AG20443 (cell line): ENCODE measurements at places on chromosomes 3 and 15.

GRCh38 chr3:61029194-61029593, 222.1 kb downstream of the FHIT start:
- DNase-seq, result no peak

DNA sequence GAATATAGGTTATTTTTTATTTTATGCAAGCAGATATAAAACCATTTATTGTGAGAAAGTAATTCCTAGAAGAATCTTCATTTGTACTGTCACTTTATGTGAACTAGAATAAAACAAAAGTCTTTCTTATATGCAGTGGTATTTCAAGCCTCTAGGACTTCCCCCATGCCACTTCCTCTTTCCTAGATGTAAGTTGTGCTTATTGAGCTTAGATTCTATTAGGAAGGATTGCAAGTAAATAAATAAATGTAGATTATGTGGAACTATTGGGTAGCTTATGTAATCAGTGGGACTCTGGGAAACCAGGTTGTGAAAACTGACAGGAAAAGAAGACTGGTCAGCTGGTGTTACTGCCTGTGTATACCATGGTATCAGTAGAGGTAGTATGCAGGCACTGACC, 169.7 kb downstream of the RSRC1 start:
- no peak for DNase-seq

DNA sequence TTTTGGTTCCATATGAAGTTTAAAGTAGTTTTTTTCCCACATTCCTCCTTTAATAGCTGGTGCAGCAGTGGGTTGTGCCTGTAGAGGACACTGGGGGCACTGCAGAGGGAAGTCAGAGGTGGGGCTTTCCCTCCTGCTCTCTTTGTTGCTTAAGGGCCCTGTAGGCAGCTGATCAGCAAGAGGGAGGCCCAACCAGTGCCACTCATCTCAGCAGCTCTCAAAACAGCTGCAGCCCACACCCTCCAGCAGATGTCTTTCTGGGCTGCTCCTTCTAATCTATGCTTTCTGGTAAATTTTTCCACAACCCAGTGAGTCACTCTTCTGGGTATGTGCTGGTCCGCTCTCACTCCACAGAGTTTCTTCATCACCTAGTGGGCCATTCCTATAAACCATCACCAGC, 263.8 kb downstream of the FEZF2 start:
- DNase-seq, result peak; percentile 92

DNA sequence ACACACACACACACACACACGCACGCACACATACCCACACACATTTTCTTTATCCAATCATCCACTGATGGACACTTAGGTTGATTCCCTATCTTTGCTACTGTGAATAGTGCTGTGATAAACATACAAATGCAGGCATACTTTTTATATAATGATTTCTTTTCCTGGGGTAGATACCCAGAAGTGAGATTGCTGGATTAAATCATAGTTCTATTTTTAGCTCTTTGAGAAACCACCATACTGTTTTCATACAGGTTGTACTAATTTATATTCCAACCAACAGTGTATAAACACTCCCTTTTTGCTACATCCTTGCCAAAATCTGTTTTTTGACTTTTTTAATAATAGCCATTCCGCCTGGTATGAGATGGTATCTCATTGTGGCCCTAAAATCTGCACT, 94.5 kb upstream of the GK5 start:
- DNase-seq, result no peak

- DNase-seq, result no peak
Measured at GRCh38 chr15:50137893-50138292, 18.9 kb upstream of the ATP8B4 start.

GRCh38 chr3:71505767-71506350, 77.7 kb downstream of the FOXP1 start:
- DNase-seq, result no peak

GRCh38 chr15:54884312-54884711, 312.4 kb downstream of the RSL24D1 start:
- DNase-seq, result no peak

GRCh38 chr3:57958642-57959422, 49.4 kb upstream of the FLNB start:
- DNase-seq, result peak; percentile 48

DNA sequence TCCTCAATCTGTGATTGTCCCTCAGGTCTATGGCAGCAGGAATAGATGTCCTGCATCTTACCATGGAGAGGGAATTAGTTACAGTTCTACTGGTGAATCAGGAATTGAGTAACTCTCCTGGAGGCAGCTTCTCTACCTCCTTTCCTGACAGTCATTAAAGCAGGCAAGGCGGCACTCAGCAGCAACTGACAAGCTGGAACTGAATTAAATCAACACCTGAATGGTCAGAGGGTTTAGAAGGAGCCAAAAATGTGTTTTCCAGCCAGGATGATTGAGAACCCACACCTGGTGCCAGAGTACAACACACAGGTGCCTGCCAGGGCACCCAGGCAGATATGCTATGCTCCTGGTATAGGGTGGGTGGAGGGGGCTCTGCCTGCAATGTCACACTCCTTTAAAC, 43.1 kb upstream of the TIPARP start:
- DNase-seq, result no peak

GRCh38 chr3:32105291-32106131, 909 bp upstream of the GPD1L start:
- DNase-seq, result no peak

- DNase-seq, result no peak
Measured at GRCh38 chr3:21017115-21017852, 733.7 kb downstream of the ZNF385D start.

- DNase-seq, result peak; percentile 26
Measured at GRCh38 chr3:197149-197827, 725 bp downstream of the CHL1 start.

- DNase-seq, result no peak
Measured at GRCh38 chr15:63072023-63072650, 29.6 kb downstream of the TPM1 start.

DNA sequence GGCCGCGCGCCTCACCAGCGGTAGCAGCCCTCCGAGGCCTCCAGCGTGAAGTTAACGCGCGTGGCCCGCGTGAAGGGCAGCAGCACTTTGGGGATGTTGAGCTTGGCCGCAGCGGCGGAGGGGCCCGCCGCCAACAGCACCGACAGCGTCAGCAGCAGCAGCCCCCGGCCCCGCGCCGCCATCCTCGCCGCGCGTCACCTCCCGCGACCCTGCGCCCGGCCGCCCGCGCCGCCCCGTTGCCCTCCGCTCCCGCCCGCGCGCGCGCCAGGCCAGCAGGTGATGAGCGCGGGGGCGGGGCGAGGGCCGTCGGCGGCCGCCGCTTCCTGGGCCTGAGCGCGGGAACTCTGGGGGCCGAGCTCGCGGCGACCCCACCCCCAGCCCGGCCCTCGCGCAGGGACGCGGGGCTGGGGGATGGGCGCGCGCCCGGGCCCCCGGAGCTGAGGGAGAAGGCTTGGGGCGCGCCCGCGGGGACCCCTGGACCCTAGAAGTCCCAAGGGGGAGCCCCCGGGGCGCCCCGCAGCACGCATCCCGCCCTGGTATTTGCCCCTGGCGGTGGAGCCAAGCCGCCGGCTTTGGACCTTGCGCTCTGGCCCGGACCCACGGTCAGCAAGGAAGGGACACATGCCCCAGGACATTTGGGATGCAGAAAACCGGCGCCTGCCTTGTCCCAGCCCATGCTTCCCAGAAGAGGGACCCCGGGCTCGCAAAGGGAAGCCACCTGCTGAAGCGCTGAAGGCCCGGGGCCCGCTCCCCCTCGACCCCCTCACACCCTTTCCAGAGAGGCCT, at the start of gene NUP210:
TSS of gene NUP210 (minus strand) at position 278 of the 786 bp plus-strand sequence. CDS start at position 182, 96 bp downstream.
- DNase-seq, result no peak

DNA sequence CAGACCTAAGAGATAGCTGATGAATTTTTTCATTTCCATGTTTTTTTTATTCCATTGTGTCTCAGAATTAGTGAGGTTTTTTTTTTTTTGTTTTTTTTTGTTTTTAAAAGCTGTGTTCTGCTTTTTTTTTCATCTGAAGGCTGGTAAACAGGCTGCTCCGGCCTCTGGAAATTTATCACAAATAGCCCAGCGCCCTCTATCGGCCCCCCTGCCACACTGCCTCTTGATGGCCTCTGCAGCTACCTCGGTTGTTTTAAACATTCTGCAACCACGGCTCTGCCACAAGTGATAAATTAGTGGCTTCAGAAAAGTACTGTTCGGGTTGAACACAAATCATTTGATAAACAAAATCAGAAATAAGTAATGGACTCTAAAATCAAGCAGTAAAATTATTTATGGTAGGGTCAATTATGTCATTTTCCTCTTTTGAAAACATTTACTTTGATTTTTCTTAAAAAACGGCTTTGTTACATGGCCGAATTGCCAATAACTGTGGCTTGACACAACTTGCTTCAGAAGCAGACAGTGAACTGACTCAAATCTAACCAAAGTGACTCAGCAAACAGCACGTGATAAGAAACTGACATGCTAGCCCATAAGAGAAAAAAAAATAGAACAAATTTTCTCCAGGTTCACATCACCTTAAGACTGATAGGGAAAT, 87.8 kb downstream of the RSL24D1 start:
- peak; percentile 66 for DNase-seq

DNA sequence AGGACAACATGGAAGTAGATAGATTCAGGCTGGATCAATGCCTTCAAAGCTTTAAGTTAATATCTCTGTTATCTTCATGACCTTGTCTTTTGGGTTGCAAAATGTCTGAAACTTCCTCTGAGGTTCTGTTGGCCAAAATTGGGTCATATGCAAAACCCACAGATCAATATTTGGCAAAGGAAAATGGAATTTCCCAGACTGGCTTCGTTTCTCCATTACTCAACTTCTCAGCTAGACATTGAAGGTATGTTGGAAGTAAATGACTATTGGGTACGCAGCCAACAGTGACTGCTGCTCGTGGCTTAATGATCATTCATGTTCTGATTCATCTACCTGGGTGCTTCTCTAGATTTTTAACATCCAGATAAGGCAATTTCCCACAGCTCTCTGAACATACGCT, 675.4 kb upstream of the SGO1 start:
- no peak for DNase-seq

GRCh38 chr3:194250098-194251002, 100.8 kb downstream of the CPN2 start:
- peak; percentile 81 for DNase-seq

- no peak for DNase-seq
Measured at GRCh38 chr3:43370293-43370980, 84.1 kb downstream of the SNRK start.

GRCh38 chr3:126053513-126053912, 30.4 kb downstream of the SLC41A3 start:
- DNase-seq, result no peak

DNA sequence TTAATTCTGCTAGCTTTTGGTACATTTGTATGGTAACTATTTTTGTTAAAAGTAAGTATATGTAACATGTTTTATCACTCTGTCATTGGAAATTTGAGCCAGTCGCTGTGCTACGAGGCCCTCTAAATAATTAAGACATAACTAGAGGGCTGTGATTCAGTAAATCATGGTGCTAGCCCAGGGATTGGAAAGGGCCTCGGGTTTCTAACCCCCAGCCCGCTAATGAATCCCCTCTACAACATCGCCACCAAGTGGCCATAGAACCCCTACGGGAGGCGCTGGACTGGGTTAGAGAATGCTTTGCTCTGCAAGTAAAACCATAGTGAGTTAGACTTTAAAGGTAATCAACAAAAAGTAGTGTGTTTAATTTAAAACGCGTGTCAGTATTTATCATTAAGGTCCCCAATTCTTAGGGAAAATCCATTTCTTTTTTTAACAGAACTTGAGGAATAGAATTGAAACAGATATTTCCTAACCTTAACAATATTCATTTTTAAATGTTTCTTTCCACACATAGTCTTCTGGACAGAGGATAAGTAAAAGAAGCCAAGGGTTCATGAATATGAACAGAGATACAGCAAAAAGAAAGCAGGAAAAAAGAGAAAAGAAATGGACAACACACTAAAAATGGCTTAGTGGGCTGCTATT, 744.7 kb downstream of the EPHA3 start:
- peak; percentile 8 for DNase-seq
